Inflammatory macrophage treated with lipopolysaccharide for 1 hour (primary cell): ENCODE measurements at places on chromosomes 11 and 22.

- no peak for DNase-seq
These were observed 445.6 kb downstream of the SOX6 start for GRCh38 chr11:15910761-15911160.

DNA sequence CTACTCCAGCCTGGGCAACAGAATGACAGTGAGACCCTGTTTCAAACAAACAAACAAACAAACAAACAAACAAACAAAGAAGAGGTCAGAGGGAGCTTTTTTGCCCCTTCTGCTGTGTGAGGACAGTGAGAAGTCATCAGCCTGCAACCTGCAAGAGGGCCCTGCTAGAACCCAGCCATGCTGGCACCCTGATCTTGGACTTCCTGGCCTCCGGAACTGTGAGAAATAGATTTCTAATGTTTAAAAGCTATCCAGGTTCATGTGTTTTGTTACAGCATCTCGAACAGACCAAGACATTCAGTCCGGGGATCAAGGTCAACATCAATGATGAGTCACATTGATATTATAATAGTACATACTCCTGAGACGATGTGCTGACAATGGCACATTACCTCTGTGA is 41.4 kb upstream of the GRAMD1B start:
- DNase-seq: no peak

DNA sequence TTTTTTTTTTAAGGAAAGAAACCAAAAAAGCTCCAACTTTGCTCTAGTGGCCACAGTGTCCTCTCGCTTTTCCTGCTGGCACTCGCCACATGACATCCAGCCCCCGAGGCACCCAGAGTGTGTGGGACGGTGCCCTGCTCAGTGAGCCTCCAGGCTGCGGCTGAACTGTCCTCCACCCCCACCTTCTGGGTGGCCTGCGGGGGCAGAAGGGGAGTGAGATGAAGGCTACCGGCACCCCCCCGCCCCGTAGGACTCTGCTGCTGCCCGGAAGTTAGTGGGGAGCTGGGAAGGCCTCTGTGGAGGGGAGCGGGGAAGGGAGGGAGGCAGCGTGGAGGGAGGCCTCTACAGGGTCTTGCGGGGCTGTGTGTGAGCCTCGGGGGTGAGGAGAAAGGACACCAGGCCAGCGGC is 264.4 kb downstream of the CTTN start:
- DNase-seq: no peak

- DNase-seq: no peak
These were observed 15.7 kb downstream of the SPTY2D1 start for GRCh38 chr11:18618342-18619025.

- no peak for DNase-seq
These were observed 170.2 kb downstream of the ST3GAL4 start for GRCh38 chr11:126525702-126526101.

GRCh38 chr22:36684841-36685240 is 18.7 kb downstream of the CACNG2 start:
- no peak for DNase-seq

GRCh38 chr11:11946180-11946579 is 62.2 kb downstream of the DKK3 start:
- no peak for DNase-seq

GRCh38 chr11:129950101-129951091 is 52.2 kb downstream of the PRDM10 start:
- DNase-seq: peak; percentile 82

DNA sequence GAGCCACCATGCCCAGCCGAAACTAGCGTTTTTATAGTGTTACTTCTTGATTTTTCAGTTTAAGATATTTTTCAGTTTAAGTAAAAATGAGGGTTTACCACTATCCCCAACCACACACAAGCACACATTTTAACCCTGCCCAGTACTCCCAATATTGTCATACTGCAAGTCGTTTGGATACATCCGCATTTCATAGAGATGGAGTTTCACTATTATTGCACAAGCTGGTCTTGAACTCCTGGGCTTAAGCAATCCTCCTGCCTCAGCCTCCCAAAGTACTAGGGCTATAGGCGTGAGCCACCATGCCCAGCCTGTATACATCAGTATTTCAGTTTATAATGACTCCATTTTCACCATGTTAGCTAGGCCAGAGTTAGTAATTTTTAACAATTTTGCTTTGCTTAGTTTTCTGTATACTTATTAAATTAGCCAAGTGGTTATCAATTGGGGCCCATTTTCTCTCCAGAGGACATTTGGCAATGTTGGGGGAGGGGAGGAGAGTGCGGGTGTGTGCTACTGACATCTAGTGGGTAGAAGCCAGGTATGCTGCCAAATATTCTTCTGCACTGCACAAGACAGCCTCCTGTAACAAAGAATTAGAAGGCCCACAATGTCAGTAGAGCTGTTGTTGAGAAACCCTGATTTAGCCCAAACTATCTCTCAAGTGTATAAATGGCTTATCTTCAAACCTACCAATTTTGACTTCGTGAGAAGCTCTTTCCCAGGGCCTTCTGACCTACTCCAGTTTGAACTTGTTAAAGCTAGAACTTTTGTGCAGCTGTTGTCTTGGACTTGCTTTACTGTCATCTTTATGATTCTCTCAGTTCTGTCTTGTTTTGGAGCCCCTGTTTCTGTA is 7.3 kb downstream of the USP47 start:
- DNase-seq: peak; percentile 54

DNA sequence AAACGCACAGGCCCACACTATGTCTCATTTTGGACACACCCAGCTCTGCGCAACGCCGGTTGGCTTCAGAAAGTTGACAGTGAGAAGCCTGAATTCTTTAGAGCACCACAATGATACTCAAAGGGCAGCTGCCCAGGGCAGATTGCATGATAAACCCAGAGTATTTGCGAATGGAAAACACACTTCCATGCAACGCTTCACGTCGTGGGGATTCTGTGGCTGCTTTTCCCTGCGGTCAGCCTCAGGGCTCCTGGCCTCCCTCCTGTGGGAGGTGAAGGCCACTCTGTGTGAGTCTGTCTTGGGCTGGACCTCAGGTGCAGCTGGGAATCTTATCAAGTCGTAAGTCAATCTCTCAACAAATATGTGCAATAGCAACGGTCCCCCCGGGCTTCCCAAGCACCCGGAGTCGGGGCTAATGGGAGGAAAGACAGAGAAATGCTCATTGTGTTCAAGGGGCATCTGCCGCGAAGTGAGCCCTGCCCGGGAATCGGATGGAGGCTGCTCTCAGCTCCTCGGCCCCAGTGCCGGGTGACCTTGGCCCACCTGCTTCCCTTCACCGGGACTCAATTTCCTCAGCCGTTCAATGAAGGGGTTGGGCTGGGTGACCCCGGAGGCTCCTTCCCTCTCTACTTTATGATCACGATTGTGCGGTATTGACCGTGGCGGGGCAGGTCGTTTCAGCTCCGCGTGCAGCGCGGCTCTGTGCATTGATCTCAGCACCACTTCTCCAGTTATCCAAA is 623.6 kb downstream of the BRD1 start:
- DNase-seq: no peak

- no peak for DNase-seq
These were observed 86.2 kb downstream of the NXPE2 start for GRCh38 chr11:114764563-114764962.

GRCh38 chr22:23137905-23138561 is 3.8 kb downstream of the RSPH14 start:
- no peak for DNase-seq

DNA sequence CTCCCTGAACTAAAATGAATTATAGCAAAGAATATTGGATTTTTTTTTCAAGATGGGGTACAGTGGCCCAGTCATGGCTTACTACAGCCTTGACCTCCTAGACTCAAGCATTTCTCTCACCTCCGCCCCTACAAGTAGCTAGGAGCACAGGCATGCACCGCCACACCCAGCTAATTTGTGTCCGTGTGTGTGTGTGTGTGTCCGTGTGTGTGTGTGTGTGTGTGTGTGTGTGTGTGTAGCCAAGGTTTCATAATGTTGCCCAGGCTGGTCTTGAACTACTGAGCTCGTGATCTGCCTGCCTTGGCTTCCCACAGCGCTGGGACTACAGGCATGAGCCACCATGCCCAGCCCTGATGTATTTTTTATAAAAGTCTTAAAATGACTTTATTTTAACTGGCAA is 12.6 kb downstream of the THYN1 start:
- DNase-seq: no peak

DNA sequence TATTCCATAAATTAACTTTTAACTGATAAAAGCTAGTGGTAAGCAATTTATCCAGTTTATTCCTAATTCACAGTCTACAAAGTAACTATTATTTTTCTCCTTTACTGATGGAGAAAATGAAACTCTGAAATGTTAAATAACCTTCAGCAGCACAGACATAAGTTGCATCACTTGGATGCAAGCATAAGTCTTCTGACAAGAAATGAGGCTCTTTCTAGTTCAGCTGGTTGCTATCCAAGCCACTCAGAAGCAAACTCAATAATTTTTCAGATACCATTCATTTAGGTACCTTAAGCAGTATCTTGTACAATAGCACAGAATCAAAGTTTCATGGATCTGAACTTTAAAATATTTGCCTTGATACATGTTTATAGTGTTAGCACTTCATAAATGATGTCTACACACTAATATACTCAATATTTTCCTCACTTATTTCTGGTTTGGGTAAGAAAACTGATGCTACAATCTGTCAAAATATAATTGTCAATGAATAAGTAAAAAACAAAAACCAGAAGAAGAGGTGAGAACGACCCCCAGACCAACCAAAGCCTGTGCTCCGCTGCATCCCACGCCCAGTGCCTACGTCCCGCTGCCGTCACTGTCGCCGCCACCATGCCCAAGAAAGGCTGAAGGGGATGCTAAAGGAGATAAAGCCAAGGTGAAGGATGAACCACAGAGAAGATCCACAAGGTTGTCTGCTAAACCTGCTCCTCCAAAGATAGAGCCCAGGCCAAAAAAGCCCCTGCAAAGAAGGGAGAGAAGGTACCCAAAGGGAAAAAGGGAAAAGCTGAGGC is 18.1 kb downstream of the FAM168A start:
- no peak for DNase-seq

DNA sequence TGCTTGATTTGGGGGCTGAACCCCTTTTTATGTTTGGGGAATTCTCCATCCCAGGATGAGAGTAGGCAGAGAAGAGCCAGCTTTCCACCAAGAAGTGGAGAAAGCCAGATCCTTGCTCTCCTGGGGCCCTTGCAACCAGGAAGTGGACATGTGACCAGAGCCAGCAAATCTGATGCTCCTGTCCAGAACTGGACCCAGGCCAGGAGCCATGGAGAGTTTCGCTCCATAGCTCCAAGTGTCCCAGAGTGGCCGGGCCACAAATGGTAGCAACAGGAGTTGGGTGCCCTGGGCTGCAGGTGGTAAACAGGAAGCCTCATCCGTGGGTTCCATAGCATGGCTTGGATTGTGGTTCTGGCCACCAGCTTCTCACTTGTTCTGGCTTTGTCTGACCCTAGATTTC is 93.9 kb upstream of the CD82 start:
- no peak for DNase-seq

DNA sequence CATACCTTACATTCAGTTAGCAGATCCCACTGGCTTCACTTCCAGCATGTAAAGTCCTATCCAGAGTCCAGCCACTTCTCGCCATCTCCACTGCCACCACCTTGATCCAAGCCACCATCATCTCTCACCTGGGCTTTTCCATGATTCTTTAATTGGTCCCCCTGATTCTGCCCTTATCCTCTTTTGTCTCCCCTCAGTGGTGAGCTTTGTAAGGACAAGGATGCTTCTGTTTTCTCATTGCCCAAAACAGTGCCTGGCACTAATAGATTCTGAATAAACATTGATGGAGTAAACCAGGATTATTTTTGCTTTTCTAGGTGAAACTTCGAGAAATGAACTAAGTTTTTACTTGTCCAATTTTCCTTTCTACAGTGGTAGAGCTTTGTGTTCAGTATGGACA is 4.4 kb downstream of the POLA2 start:
- no peak for DNase-seq

DNA sequence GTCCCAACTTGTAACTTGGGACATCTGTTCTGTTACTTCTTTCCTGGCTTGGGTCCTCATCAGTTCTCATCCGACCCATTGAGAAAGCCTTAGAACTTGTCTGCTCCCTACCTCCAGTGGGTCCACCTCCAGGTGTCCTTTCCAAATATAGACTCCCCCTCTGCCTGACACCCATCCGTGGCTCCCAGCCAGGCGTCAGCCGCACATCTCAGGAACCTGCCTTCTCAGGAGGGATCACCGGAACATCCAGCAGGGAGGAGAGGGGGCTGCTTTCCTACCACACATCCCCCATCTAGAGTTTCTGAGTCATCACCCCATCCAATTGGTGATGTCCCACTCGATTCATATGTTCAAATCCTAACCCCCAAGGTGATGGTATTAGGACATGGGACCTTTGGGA is 36.5 kb downstream of the C11orf91 start:
- DNase-seq: no peak

GRCh38 chr22:23749841-23750301 is 1.0 kb downstream of the ZNF70 start:
- DNase-seq: no peak

DNA sequence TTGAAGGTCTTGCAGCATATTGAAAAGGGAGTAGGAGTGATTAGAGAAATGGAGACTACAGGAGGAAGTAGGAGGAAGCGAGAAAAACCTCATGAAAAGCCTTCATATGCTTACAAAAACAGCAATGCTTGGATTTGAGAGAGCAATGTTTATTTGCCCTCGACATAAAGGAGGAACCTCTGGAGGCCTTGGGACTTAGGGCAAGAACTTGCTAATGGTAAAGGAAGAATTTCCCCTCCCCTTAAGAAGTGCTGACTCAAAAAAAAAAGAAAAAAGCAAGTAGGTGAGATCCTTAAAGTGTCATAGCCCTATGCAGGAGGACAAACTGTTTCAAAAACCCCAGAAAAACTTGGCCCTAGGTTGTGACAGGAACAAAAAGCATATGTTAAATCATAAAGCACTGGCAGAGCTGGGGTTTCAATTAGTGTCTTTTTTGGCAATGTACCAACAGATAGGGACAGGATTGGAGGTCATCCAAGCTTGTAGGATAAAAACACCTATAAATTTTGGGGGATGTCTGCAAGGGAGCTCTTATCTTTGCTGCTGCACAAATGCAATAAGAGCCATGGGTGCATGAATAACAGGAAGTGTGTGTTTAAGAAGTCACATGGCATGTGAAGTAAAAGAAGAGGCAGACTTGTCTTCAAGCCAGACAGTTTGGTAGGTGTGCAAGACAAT is 4.9 kb downstream of the GLYAT start:
- DNase-seq: peak; percentile 28

DNA sequence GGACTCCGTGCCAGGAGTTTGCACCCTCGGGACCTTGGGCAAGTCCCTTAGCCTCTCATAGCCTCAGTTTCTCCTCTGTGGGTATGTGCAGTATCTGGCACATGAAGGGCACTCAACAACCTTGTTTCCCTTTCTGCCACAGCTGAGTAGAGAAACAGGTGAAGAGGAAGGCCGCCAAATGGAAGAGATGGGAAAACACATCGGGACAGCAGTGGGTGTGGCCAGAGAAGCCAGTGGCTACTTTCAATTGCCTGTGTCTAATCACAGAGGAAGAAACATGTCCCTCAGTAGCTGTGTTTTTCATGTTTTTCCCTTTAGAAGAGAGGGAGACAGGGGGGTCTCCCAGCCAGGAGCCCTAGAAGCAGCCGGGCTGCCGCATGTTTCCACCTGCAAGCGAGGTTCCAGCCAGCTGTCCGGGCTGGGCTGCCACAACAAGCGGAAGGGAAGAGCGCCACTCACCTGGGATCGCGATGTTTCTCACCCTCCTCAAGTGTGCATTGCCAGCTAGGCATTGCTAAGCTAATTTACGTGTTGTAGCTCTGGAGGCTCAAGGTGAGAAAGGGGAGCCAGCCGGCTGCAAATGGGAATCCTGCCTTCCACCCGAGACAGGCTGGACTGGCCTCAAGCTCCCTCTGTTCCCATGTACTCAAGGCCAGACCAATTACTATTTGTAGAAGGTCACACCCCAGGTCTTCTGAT is 16.7 kb downstream of the ASPHD2 start:
- DNase-seq: no peak
